Uterus (tissue), 4 donors: ENCODE measurements at places on chromosomes 3 and 15.

DNA sequence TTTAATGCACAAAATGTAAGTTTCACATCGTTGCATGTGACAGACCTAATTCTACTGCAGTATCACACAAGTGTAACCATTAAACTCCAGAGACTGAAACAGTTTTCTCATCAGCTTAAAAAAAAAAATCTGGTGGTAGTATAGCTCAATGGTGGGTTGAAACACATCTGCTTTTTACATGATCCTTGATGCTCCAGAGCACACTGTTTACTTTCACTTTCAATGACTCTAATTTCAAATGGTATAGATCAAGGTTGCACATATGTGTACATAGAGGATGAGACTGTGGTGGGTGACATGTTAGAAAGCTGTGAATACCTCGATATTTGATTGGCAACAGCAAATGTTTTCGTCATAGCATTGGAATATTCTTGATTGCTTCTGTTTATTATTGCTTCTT is 22.4 kb downstream of the MCTP2 start:
- DNase-seq = no peak

- no peak for DNase-seq
These were observed 27.1 kb upstream of the MGLL start for GRCh38 chr3:127849368-127849767.

DNA sequence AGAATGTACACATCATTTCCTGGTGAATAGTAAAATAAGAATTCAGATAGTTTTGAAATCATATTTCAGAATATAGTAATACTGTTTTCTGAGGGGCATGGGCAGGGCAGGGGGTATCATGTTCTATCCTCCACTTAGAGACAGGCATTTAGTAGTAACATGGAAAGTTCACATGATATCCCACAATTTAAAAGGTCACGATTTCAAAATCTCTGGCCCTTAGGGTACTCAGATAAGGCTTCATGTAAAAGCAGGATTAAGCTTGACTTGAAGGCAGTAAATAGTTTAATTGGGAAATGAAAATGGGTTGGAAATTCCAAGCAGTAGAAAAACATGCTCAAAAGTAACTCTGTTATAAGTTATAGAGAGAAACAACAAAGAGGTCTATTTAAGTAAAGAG is 353.2 kb upstream of the AGTR1 start:
- DNase-seq = no peak

GRCh38 chr15:51580385-51580784 is 42.2 kb downstream of the DMXL2 start:
- DNase-seq = no peak

DNA sequence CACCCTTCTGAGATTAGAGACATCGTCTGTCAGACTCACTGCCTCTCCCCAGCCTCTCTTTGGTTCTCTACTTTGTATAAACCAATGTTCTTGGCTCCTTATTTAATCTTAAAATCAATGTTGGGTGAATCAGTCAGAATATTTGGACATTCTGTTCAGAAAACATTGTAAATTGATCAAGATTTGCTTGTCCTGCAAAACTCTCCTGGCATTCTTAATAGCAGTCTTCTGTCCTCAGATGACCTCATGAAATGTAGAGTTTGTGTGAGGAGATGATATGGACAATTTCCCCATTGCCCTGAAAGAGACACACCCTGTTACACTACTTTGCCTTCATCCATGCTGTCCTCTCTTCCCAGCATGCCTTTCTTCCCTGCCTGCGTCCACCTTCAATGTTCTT is 33.6 kb downstream of the CD200R1L start:
- no peak for DNase-seq

DNA sequence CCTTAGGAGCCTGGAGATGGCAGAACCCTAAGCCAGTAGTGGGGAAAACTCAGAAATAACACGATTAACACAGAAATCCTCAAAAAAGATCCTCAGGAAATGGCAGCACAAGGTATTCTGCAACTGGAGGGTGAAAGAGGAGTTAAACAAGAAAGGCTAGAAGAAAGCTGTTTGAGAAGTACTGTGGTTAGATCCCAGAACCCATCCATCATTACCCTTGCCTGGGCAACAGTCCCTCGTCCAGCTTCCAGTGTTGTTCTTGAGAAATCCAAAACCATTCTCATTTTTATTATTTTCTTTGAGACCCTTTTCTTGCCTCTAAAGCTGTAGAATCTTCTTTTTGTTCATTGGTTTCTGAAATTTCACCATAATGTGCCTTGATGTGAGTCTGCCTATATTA is 2.7 kb upstream of the CDCP1 start:
- DNase-seq = no peak

DNA sequence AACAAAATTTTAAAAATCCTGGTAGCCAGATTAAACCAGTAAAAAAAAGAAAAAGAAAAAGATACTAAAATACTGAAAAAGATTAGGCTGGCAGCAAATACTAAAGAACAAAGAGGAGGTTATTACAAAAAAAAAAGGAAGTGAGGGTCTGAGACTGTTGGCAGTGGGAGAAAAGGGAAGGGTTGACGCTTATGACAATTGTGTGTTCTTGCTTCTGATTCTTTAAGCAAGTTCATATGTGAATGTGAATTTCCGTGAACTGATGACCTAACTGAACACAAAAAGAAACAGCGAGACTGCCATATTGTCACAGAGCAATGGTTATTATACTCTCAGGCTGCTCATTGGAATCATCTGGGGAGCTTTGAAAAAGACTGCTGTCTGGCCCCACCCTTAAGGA is 56.5 kb downstream of the ATP13A4 start:
- no peak for DNase-seq

DNA sequence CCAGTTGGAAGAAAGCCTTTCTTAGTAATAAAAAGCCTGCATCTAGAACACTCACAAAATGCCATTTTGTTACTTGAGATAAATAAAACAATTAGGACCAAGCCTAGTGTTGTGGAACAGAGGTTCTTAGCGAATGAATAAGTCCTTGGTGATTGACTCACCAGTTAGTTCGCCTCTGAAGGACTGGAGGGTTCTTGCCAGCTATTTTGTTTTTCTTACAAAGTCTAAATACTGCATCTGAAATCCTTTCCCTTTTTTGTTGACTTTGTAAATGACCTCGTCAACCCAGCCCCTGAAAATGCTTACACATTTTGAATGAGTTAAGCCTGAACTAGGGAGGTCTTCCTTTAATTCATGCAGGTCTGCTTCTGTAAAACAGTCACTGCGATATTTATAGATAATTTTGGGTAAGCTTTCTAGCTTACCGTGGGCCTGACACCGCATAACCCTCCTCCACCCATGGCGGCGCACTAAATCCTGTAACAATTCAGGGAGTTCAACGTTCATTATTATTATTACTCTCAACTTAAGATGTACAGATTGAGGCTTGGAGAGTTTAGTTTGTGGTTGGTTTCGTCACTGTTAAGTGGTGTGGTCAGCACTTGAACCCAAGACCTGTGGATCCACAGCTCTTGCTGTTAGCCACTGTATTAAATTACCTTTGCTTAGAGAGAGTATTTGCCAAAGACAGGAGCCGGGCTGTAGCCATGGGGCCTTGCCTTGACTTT is 45.0 kb upstream of the SACM1L start:
- DNase-seq = no peak

- no peak for DNase-seq
These were observed 42.9 kb upstream of the MITF start for GRCh38 chr3:69696367-69696766.

DNA sequence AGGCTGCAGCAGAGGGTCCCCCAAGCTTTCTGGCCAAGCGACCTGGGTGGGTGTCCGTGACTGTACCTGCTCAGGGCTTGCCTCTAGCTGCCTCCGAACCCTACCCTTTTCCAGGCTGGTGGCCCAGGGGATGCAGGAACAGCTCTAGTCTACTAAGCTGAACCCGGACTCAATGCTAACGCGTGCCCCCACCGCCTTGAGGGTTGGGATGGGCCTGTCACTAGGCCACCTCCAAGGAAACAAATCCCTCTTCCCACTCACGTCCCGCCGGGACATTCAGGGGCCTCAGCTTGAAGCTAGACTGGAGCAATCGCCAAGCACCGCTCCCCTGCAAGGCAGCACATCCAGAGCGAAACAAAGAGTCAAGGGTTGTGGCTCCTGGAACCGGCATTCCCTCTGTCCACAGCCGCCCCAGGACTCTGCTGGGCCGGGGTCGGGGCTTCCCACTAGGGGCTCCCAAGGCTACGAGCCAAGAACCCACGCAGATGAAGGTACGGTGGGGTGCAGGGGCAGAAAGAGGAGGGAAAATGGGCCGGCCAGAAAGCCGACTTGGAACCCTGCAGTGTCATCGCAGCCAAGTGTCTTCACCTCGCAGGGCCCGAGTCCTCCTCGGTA is 2.9 kb downstream of the FBXL22 start:
- no peak for DNase-seq

GRCh38 chr3:76997733-76998132 is 42.2 kb upstream of the ROBO2 start:
- no peak for DNase-seq

- DNase-seq = no peak
These were observed 53.2 kb downstream of the ROBO2 start for GRCh38 chr3:77093101-77093500.
